ENCODE measurements at places on chromosomes 12 and 14.

GRCh38 chr14:67908052-67908754, 88.6 kb downstream of the RAD51B start:
- no peak for DNase-seq

DNA sequence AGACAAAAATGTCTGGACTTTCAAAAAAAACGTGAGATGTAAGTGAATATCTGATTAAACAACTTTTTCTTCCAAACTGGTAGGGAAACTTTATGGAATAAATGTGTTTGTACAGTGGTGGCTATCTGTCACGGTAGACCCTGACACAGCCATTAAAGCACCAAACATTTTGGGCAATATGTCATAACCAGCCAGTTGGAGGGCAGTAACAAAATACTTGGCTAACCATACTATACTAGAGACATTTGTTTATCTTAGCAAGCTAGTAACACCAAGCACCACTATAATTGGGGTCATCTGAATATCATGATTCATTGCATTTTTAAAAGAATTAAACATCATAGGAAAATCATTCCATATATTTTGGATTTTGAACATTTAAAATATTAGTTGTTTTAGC, 6.0 kb upstream of the MYF6 start:
- DNase-seq: no peak

DNA sequence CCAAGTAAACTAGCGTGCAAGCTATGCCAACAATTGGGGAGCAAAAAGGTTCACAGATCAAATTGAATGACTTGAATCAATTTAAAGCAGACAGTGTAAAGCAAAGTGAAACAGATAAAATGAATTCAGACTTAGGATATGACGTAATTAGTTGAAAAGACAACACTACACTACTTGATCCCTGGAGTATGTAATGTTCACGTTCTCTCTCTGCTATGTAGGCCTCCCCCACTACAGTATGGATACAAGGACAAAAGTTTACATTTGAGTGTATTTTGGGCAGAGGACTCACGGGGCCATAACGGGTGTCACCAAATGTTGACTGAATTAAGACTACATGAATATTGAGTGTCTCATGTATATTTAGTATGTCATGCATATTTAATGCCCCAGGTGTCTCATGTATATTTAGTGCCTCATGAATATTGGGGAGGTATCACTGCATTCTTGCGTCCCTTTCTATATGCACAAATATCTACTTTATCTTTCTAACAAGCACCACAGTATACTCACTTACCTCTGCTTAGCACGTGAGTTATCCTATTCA, 44.5 kb downstream of the RERGL start:
- no peak for DNase-seq

DNA sequence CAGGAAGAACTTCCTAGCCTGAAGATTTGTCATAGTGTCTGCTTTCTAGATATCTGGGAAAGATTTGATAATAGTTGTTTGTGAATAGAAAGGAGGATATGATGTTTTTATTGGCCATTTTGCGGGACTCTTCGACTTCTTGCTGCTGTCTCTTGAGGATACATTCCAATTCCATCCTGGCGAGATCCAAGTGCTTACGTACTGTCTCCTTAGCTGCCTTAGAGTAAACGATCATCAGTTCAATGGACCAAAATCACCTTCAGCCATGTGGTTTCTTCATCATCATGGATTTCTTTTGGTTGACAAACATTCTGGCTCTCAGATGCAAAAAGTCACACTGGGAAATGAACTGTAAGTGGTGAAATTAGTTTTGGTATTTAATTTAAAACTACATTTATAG, 82.7 kb upstream of the SCN8A start:
- DNase-seq: no peak

DNA sequence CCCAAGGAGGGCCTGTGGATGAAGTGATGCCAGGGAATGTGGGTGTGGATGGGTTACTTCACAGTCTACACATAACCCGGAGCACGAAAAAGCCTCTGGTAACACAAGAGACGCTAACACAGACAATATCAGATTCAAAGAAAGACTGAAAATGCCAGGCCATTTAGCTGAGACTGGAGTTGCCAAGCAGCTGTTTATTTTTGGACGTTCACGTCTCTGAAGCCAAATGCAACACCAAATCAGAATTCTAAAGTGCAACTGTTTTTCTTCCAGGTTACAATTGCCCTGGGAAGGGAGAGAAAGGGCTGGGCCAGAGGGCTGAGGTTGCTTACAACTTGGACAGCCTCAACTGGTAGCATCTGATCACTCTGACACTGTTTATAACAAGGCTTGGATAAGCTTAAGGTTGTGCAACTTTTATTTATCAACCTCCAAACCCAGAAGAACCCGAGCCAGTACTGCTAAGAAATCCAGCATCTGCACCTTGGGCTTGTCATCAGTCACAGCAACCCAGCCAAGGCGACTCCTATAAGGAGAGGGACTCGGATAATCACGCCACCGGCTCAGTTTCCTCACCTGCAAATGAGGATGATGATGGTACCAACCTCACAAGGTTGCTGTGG, 24.8 kb downstream of the NUAK1 start:
- no peak for DNase-seq

GRCh38 chr12:67578976-67579661, 69.4 kb upstream of the DYRK2 start:
- no peak for DNase-seq

- DNase-seq: no peak
These were observed 92.5 kb upstream of the MED13L start for GRCh38 chr12:116370004-116370404.

DNA sequence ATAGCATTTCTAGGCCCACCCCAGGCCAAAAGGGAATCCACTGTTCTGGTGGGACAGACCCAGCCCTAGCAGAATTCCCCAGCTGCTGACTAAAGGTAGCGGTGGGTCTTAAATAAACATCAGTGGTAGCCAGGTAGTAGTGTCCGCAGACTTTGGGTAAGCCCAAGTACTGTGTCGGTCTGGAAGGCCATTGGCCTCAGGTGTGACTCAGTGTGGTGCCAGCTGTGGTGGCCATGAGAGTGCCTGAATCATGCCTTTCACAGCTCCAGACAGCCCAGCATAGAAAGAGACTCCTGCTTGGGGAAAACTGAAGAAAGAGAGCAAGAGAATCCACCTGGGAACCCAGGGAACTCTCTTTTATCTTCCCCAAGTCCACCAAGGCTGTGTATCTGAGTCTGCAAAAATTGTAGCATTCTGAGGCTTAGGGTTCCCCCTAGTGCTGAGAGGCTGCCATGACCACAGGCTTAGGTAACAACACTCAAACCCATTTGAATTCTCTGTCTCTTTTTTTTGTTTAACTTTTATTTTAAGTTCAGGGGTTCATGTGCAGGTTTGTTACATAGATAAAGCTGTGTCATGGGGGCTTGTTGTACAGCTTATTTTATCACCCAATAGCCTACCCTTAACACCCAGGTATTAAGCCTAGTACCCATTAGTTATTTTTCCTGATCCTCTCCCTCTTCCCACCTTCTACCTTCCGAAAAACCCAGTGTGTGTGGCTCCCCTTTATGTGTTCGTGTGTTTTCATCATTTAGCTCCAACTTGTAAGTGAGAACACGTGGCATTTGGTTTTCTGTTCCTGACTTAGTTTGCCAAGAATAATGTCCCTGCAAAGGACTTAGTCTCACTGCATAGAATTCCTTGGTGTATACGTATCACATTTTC, 16.7 kb upstream of the CD163L1 start:
- DNase-seq: peak; percentile 62

- no peak for DNase-seq
These were observed 109.8 kb downstream of the PHLDA1 start for GRCh38 chr12:75921622-75922289.

GRCh38 chr12:54958048-54958658, 26.4 kb downstream of the TESPA1 start:
- no peak for DNase-seq

- no peak for DNase-seq
These were observed 43.5 kb downstream of the LMO3 start for GRCh38 chr12:16562435-16562834.

DNA sequence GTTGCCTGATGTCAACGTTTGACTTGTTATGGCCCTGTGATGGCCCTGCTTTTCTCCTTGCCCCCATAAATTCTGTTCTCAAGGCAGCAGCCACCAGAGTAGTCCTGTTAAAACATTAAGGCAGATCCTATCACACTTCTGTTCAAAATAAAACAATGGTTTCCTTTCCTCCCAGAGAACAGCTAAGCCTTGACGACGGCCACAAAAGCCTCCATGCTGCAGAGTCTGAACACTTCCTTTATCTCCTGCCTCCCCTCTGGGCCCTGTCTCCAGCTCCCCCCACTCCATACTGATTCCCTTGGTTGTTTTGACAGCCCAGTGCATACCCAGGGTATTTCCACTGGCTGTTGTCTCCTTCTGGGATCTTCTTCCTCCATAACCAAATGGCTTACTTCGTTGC, 618.1 kb downstream of the MED13L start:
- no peak for DNase-seq

GRCh38 chr14:22599349-22599748, 1.2 kb downstream of the ABHD4 start:
- no peak for DNase-seq

DNA sequence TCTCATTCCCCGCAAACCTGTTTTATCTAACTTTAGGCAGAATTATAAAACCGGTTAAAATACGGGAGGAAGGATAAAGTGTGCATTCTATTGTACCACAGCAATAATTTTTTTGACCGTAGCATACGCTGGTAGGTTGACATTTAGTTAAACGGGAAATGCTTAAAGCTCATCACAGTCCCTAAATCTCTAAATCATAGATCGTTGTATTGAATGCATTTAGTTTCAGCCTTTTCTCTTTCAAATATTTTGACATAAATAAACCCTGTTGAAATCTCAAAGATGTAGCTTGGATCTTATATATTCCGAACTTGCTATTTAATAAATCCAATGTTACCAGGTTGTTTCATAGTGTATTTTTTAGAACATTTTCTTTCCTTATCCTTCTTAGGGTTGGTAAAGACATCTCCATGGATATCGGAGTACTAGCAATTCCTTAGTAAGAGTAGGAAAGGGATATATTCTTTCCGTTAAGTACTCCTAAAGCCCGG, 798 bp downstream of the CLEC2B start:
- no peak for DNase-seq

- DNase-seq: no peak
These were observed 137.7 kb downstream of the PLXNC1 start for GRCh38 chr12:94285943-94286582.

DNA sequence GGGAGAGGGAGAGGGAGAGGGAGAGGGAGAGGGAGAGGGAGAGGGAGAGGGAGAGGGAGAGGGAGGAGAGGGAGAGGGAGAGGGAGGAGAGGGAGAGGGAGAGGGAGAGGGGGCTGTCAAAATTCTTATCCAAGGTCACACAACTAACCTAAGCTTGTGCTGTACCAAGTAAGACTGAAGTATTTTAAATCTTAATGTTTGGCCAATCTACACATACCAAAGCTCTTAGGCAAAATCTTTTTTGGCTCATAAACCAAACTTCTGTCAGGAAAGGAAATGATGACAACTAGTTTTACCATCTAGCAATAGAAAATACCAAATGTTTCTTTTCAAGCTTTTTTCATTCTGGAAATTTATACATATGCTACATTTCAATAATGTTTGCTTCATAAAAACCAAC, 33.8 kb downstream of the CCDC38 start:
- no peak for DNase-seq

DNA sequence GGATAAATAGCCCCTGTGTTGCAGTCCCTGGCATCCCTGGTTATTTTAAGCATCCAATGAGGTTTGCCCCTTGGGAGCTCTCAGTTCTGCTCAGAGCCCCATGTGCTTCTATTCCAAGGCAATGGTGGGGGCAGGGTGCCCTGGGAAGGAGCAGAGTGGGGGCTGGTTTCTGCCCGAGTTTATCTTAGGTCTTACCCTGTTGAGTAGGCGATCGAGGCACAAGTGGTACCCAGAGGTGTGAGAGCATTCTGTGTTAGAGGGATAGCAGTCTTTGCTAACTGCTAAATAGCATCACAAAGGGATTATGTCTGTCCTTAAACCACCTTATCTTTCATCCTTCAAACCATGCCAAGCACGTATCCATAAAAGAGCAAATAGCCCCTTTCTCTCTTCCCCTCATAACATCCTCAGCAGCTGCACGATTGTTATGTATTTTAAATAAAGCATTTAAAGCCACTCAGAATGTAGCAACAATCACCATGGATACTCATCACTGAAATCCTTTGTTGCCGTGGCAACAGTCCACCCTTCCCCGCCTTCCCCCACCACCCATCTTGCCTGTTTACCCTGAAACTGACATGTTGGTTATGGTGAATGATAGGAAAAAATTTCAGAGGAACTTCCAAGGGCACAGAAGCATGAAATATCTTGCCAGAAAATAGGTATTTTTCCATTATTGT, 139.3 kb downstream of the PTPN11 start:
- DNase-seq: no peak

GRCh38 chr14:23069413-23069806, 12.1 kb upstream of the CDH24 start:
- DNase-seq: peak; percentile 52

- DNase-seq: no peak
These were observed 12.9 kb upstream of the MSI1 start for GRCh38 chr12:120381752-120382419.

- DNase-seq: no peak
These were observed 13.6 kb upstream of the MDM1 start for GRCh38 chr12:68345763-68346162.

GRCh38 chr12:45969084-45969483, 21.3 kb downstream of the SCAF11 start:
- no peak for DNase-seq

DNA sequence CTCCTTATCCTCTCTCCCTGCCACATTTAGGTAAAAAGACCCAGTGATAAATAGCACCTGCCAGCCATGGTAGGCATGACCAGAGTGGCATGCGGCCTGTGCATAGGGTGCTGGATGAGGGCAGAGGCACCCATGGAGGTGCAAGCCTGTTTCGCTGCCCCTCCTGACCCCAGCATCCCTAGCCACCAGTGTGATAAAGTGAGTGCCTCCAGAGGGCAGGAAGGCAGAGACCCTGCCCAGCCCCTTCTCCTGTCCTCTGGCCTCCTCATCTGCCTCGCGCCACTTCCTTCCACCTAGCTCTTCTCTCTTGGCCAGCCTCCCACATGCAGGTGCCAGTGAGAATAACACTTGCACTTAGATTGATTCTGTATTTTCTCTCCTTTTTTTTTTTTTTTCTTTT, 108.3 kb upstream of the FUT8 start:
- no peak for DNase-seq

DNA sequence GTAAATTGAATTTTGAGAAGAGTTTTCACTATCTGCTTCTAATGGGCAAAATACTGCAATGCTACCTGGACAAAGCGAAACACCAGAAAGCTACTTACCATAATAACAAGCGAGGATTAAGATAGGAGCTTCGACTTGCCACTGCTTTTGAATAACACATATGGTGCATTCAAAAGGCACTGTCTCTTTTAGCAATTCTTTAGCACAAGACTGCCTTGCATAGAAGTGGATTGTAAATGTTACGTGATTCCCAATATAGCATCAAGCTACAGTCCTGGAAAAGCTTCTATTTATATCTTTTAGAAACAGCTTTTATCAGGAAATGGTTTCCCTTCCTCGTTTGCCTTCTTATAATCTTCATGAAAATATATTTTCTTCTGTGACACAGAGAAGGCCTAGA, 258.7 kb upstream of the PDE3A start:
- DNase-seq: no peak

GRCh38 chr12:114186241-114187002, 219.5 kb downstream of the TBX5 start:
- no peak for DNase-seq

All from activated CD8-positive, alpha-beta memory T cell treated with anti-CD3 and anti-CD28 coated beads, Interleukin-2, amount 50 U/mL, for 48 hours (primary cell).